ENCODE measurements at places on chromosomes 4 and X.

DNA sequence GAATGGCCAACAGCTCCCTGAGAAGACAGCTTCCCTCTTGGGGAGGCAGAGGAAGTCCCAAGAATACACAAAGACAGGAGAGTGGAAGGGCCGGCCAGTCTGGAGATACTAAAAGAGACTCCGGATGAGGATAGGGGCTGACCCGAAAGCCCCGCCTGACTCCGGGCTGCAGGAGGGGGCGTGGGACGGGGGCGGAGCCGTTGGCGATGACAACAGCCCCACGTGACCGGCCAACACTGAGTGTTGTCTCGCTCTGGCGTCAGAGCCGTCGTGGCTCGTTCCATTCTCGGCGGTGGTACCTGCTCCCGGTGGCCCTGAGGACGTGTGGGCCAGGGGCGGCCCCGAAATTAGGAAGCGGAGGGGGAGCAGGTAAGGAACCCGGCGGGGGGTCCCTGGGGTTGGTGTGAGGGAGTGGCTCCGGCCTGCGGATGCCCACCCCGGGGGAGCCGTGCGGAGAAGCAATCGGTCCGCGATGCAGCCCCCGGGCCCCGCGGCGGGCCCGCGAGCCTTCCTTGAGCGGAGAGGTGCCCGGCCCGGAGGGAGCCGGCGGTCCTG, at the start of gene BEX4:
Gene BEX4 (plus strand): TSS at position 239 of the 555 bp plus-strand sequence. CDS start 1,046 bp downstream, outside the sequence.
- DNase-seq, result peak; percentile 52

DNA sequence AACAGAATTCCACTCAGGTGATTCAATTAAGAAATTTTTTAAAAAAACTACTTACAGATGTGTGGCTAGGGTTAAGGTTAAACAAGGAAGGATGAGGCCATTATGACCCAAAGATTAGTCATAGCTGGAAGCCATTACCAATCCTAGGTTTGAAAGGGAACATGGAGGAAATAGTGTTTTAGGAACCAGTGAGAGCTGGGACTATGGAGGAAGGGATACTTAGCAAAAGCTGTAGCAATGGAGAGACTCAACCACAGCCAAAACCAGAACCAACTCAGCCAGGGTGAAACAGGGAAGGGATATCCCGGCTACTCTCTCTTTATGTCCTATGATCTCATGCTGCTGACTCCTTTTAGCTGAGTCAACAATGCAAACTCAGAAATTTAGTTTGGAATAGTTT, 148.6 kb upstream of the CNKSR2 start:
- DNase-seq, result no peak

DNA sequence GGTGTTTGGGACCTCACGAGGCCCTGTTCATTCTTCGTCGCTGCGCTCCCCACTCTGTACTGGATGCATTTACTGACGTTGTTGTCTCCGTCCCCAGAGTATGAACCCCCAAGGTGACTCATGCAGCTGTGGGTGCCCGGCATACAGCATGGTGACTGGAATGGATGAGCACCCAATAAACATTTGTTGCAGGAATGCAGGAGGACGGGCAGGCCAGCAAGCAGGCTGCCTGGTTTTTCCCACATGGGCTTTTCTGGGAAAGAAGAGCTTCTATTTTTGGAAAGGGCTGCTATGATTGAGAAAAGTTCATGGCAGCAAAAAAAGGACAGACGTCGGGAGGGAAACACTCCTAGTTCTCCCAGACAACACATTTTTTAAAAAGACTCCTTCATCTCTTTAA, 893 bp upstream of the SOD3 start:
- DNase-seq, result no peak

DNA sequence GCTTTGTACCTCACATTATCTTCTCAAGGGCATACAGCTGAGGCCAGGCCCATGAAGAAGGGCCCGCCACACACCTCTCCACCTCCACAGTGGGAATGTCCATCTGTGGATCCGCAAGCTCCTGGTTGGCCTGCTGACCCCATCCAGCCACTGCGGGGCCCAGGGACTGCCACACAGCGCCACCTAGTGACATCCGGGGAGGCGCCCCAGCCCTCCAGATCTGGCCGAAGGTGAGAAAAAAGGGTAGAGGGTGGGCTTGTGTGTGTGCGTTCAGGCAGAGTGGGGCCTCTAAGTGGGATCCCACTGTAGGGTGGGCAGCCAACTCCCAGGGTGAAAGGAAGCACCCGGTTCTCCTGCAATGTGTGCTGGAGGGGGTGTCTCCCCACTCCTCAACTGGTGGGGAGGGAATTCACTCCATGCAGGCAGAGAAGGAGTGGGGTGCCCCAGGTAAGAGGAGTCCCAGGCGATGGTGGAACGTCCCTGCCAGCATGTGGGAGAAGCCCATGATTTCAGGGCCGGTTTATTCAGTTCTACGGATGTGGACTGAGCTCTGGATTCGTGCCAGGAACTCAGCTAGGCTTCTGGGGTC, 117.3 kb downstream of the ENPP6 start:
- DNase-seq, result no peak

DNA sequence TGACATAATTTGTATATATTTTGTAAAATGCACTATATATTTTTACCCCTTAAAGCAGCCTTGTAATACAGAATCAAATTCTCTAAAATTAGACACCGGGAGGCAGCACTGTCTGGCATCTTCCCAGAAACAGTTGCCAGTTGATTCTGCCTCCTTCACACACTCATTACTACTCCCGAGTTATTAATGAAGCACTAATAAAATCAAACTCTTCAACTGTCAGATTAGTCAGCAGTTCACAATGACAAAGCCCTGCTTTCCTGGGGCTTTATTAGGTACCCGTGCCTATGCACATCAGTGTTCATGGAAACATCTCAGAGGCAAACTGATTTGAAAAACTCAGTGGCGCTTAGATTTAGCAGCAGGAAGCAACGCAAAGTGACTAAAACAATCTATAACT, 103.5 kb upstream of the VEGFC start:
- DNase-seq, result no peak

DNA sequence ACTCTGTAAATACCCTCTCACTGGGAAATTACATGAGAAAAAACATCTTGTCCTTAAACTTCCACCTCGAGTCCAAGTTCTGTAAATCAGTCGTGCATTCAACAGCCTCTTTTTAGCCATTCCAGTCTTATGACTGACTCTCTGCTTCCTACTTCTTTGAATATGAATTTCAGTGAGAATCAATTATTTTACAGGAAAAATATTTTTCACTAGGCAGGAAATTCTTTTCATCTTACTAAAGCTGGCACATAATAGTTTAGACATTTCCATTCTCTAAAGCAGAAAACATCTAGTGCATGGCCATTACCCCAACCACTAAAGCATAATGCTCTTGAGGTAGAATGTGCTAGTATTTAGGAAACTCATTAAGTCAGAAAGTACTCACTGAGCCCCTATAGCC, 565.7 kb upstream of the FAT1 start:
- no peak for DNase-seq

DNA sequence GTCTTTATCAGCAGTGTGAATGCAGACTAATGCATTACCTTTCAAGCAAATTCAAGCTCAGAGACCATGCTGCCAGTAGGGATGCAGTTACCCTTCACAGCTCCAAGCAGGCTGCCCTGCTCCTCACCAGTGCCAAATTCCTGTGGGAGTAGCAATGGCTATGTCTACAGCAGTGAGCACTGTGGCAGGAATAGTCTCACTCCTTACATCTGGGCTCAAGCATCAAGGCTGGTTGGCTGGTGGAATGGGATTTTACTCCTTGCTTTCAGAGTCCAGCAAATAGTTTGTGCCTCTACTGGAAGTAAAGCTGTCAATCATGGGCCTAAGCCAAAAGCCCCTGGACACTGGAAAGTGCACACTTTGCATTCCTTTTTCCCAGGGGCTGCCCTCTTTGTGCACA, 1030.8 kb downstream of the SH3BGRL start:
- no peak for DNase-seq

- peak; percentile 84 for DNase-seq
These were observed at the start of gene CHM for GRCh38 chrX:86047174-86047935. Gene CHM, minus strand, starts transcription at chrX:86047558. Its CDS starts 26 bp downstream, at chrX:86047532.

- no peak for DNase-seq
These were observed 516.9 kb downstream of the PDHA2 start for GRCh38 chr4:96356591-96357370.

DNA sequence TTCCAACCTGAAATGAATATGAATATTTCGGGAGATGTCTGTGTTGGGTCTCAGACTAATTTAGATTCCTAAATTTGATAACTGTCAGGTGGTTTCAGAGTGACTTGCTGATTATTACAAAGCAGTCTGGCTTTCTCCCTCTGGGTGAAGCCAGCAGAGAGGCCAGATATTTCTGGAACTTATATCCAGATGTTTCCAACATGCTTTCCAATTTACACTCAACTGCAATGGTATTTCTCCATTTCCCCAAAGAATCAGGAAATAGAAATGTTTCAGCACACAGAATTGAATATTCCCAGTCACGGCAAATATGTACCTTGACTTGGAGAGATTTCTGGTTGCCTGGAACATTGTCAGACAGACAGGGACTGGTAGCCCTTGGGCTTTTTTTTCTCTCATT, 48.5 kb upstream of the EGFL6 start:
- DNase-seq, result no peak

DNA sequence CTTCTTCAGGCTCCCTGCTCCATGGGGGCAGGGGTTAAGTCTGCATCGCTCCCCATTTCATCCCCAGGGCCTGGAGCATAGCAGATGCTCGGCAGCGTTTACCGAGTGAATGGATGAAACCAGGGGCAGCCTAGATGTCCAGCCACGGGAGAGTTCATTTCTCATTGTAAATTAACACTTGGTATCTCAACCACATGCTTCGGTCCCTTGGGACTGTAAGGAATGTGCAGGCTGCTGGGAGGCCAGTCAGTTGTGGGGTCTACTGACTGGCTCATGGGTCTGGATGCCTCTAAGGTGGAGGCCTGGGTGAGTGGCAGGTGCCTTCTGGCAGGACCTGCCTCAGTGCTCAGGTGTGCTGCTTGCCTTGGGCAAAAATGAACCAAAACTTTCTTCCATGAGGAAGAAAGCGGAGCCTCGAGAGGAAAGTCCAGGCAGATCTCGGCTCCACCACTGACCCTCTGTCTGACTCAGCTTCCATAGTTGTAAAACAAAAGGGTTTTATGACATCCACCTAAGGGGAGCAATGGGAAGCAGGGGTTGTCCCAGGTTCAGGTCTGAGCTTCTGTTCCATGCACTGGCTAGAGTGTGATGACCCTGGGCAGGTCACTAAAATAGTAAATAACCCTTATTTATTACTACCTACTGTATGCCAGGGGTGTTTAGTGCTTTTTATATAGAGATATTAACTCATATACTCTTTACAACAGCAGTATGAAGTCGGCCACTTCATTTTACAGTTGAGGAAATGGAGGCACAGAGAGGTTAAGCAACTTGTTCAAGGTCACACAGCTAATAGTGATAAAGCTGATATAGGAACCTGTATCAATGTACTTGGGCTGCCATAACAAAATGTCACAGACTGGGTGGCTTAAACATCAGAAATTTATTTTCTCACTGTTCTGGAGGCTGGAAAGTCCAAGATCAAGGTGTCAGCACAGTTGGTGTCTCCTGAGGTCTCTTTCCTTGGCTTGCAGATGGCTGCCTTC, 144.3 kb upstream of the STX18 start:
- no peak for DNase-seq

DNA sequence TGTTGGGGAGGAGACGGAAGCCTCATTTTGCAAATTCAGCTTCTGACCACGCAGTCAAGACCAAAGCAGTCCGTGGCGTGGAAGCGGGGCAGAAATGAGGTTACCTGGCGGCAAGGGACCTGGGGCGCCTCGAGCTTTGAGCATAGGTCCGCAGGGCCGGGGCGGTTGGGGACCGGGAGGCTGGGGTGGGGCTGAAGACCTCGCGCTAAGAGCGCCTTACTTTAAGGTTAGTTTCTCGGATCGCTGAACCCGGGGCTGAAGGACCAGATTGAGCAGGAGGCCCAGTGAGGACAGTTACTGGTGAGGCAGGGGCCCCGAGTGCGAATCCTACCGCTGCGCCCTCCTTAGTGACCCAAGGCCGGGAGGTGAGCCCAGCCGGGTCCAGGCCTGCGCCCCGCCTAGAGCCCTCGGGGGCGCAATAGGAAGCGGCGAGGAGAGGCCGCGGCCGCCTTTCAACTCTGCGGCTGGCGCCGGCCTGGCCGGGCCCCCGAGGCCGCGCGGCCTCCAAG, 7.5 kb downstream of the MSX1 start:
- no peak for DNase-seq

GRCh38 chrX:84078991-84079390, 109.0 kb downstream of the RPS6KA6 start:
- DNase-seq, result no peak

- DNase-seq, result no peak
These were observed 87.3 kb upstream of the WDR1 start for GRCh38 chr4:10203851-10204250.

- DNase-seq, result no peak
These were observed 26.4 kb upstream of the LRCH2 start for GRCh38 chrX:115260330-115260729.

GRCh38 chr4:168562041-168562571, 65.3 kb downstream of the PALLD start:
- DNase-seq, result no peak

DNA sequence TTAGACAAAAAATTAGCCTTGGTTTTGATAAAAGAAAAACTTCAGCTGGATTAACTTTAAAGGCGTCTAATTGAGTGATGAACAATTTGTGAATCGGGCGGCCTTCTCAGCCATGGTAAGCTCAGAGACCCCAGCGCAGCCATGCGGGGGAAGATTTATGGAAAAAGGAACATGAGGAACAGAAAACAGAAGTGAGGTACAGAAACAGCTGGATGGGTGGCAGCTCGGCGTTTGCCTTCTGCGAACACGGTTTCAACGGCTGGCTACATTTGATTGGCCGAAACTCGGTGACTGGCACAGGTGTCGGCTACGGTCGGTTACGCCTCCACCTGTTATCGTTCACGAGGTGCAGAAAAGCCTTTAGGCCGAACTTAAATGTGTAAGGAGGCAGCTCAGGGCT, 401.4 kb upstream of the FAT1 start:
- DNase-seq, result no peak

GRCh38 chr4:121706595-121707021, 9.8 kb upstream of the ANXA5 start:
- no peak for DNase-seq

DNA sequence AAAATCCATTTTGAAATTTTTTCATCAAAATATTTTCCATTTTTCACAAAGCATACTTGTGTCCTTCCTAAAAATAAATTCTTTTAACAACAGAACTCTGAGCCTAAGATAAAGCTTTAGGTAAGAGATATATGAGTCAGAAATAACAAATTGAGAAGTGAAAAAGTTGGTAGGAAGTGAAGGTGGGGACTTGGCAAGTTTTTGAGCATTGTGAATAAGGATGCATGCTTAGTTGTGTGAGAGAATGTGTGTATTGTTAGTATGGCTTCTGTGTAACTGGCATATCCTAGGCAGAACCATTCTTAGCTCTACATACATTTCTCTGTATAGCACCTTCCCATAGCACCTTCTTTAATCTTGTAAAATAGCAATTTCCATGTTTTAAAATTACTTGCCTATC, 6.8 kb downstream of the ASB5 start:
- no peak for DNase-seq

GRCh38 chr4:115770046-115770543, 656.7 kb upstream of the NDST4 start:
- no peak for DNase-seq

DNA sequence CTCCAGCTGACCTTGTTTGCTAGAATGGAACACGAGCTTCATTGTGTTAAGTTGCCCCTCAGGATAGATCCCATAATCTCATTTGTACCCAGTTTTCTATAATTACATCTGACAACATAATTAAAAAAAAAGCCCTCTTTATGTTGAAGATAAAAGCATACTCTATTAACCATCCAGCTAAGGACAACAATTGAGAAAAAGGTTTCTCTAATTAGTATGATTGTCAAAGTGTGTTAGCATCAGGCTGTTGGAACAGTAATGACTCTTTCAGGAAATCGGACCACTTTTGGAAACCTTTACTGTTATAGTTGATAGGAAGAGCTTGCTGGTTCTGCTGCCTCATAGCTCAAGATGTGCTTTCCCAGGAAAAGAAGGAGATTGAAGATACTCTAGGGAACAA, 172.6 kb downstream of the FHIP1A start:
- DNase-seq, result no peak
